Stimulated activated CD8-positive, alpha-beta memory T cell treated with anti-CD3 and anti-CD28 coated beads, Interleukin-7, amount 100 ng/mL, for 1 hour (primary cell): ENCODE measurements at places on chromosomes 1 and 21.

DNA sequence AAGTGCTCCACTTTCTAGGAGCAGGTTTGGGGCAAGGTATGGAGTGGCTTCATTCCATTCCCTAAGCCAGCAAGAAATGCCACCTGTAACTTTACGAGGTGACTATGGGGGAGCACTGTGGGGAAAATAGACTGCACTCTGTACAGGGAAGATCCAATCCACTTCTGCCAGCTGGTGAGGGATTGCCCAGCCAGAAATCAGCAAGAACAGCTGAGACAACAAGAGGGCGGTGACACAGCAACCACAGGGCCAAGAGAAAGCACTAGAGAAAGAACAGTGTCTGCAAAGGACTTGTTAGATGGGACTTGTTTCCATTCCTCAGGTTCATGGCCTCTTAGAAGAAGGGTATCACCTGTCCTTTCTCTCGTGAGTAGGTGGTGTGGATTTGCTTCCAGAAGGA, 19.6 kb downstream of the CAPN8 start:
- no peak for DNase-seq

GRCh38 chr1:7643530-7643929, 127.6 kb upstream of the VAMP3 start:
- DNase-seq: no peak

GRCh38 chr21:43733529-43734071, 14.7 kb downstream of the PDXK start:
- DNase-seq: no peak

DNA sequence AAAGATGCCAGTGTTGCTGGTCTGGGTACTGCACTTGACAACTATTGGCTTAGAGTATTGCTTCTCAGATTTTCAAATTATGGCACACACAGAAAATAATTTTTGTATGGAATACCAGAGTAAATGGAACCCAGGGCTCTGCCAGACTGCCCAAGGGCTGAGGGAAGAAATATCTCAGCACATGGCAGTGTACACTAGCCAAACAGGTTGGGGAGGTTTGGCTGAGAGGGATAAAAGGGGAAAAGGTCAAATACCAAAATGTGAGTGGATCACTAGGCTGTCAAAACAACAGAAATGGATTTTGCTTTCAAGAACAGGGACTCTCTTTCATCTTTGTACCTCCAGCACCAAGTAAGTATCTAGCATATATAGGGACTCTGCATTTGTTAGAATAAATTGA, 3.0 kb upstream of the RGS8 start:
- no peak for DNase-seq

DNA sequence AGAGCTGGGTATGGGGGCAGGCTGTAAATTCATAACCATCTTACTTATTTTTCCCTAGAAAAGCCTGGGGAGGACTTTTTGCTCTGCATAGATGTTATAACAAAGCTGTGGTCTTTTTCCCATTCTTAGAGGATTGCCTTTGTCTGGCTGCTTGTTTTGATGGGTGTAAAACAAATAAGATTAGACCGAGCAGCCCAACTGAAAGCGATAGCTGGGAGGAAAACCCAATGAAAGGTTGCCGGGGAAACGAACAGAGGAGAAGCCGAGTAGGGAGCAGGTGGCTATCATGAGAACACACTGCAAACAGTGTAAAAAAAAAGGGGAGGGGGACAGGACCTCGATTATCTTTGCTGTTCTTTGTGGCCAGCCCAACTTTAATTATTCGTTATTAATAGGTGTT, 1.9 kb downstream of the ELAVL4 start:
- DNase-seq: no peak
